Hematopoietic multipotent progenitor cell (in vitro differentiated cells): ENCODE measurements at places on chromosomes 4 and X. TPM values are rescaled to one million over a fixed set of nuclear protein-coding genes. Genes with fewer than 3 reads are reported as not detected.

DNA sequence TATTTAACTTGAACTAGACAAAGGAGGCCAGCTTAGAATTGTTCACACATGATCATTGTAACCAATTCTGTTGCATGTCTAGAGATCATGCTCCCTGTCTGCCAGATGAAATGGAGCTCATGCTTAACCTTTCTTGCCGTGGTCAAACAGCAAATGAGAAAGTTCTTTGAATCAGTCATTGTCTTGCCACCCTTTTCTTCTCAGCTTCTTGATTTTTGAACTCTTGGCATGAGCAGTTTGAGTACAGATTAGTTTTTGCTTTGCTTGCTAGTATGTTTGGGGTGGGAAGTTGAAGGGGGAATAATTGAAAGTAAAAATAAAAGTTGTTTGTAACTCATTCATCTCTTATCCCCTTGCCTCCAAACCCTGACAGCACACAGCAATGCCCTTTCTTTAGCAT lies 4.7 kb downstream of the MTM1 start:
- no peak for DNase-seq

DNA sequence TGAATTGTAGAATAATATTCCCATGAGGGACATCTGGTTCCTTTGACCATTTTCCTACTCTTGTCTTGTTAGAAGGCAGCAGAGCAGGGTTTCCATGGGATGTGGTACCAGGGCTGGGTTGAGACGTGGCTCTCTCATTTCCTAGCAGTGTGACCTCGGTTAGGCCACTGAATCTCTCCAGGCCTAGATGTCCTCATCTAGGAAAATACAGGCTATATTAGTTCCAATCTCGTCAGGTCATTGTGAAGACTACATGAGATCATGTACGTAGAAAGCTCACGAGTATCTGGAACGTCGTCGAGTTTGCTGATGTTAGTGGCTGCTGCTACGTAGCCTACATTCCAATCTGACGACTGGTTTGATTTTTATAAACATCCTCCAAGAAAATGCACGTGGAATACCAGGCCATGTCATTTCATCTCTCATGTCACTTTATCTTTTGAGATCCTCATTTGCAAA lies 278.2 kb upstream of the GATB start:
- no peak for DNase-seq

DNA sequence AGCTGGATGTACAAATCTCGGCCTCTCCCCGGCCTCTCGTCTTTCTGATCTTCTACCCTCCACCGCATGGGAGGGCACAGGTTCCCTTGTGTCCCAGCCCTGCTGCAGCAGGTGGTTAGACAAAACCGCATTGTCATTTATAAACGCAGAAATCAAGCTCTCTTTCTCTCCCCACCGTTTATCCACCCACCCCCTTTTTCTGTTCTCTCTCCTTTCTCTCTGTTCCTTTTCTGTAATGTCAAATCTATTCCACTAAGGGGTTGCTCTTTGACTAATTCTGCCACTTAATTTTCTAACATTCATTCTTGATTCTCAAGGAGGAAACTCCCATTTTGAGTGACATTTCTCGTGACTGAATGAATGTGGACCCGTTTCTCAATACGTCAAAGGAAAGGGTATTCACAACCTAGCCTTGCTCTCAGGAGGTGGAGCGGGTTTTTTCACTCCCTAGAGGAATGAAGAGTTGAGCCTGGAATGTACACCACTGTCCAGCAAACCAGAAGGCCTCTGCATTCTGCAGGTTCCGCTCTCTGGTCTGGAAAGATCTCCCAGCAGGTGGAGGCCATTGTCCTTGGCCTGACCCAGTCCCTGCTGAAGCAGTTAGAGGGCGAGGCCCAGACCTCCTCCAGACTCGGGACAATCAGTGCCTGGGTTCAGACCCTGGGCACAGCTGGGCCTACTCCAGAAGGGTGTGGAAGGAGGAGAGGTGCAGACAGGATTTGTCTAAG lies 70.9 kb upstream of the ENPP6 start:
- DNase-seq: no peak

DNA sequence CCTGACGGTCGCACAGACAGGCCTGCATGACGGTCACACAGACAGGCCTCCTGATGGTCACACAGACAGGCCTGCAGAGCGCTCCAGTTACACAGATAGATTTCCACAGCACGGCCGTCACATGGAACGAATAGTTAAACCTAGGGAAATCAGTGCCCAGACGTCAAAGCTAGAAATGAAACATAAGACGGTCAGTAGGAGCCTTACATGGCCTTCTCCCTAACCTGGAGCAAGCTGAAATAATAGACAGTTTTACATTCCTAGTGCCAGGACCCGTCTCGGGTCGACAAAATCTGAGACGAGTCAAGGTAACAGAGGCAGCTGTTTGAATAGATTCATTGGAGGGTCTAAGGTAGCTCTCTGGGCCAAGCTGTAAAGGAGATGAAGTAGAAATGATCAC lies 126.9 kb downstream of the MTNR1A start:
- DNase-seq: no peak

GRCh38 chrX:152177497-152178269 lies 39.3 kb upstream of the MAGEA10 start:
- DNase-seq: no peak

GRCh38 chrX:52923781-52924241 lies 26.7 kb downstream of the FAM156B start:
- no peak for DNase-seq

GRCh38 chrX:96889726-96890125 lies 6.0 kb downstream of the RPA4 start:
- no peak for DNase-seq

GRCh38 chrX:29662759-29663503 lies 552.4 kb upstream of the MAGEB2 start:
- DNase-seq: no peak

DNA sequence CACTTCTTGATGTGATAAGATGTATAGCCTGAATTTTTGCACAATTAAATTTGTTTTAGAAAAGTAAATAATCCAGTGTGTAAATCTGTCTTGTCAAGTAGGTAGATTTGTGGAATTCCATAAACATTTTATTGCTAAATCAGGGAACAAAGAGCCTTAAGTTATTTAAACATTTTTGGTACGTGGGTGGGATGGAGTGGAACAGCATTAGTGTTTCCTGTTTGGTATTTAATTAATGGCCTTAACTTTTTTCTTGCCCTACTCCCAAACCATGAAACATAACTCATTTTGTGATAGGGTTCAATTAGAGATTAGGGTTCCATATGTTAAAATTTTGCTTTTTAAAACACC lies 5.1 kb downstream of the NUDT9 start:
- DNase-seq: no peak

Gene ERAS
- total RNA-seq: 0.27 TPM

Gene TRPC3
- total RNA-seq: not detected

Gene GRIA3
- total RNA-seq: not detected

Gene TLR2
- 3.5 TPM for total RNA-seq

Gene INTU
- 3.0 TPM for total RNA-seq
